ENCODE measurements at places on chromosomes 16 and 17.

- no peak for DNase-seq
These were observed 43.7 kb upstream of the GOSR1 start for GRCh38 chr17:30433514-30433913.

- DNase-seq: no peak
These were observed 152.7 kb upstream of the CDH11 start for GRCh38 chr16:65274566-65274965.

DNA sequence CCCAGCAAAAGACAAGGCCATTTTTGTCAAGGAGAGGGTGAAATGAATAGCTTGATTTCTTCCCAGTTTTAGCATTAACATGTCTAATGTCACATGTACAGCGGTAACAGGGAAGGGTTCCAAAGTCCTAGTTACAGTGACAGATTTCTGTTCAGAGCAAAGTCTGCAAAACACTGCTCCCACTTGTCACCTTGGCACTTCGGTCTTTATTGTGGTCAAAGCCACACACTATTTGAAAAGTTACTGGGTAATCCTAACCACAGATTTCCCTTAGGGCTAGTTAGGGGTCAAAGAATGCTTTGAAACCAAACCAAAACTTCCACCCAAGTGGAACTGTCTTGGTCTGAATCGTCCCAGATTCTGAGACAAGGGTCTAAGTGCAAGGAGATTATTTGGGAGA is 455.6 kb downstream of the HS3ST3B1 start:
- no peak for DNase-seq

DNA sequence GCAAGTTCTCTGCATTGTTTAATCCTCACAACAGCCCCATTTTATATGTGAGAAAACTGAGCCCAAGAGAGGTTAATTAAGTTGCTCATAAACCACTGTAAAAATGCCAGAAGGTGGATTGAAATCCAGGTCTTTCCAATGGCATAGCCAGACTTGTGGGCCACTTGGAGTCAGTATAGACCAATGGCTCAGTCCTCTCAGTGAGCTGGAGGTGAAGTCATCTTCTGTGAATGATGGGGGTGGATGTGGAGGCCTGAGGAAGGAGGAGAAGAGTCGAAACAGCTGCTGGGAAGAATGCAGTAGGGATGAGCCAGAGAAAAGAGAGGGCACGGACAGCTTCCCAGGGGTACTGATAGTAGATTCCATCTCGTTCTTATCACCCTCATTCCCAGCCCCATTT is 213.4 kb downstream of the SOX9 start:
- no peak for DNase-seq

DNA sequence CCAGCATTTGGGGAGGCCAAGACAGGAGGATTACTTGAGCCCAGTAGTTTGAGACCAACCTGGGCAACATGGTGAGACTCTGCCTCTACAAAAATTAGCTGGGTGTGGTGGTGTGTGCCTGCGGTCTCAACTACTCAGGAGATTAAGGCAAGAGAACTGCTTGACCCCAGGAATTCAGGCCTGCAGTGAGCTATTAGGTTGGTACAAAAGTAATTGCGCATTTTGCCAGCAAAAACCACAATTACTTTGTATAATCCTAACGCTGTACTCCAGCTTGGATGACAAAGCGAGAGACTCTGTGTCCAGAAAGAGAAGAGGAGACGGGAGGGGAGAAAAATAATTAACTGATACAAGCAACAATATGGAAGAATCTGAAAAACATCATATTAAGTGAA is 32.7 kb downstream of the YWHAE start:
- peak; percentile 14 for DNase-seq

GRCh38 chr16:81548876-81549546 is 104.4 kb downstream of the CMIP start:
- DNase-seq: no peak

DNA sequence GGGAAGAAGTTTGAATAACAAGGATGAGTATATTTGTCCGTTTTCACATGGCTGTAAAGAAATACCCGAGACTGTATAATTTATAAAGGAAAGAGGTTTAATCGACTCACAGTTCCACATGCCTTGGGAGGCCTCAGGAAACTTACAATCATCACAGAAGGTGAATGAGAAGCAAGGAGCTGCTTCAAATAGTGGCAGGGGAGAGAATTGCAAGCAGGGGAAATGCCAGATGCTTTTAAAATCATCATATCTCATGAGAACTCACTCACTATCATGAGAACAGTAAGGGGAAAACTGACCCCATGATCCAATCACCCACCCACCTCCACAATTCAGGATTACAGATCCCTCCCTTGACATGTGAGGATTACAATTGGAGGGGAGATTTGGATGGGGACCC is 212.8 kb upstream of the CDH8 start:
- DNase-seq: no peak

- no peak for DNase-seq
These were observed 69.2 kb upstream of the TBX2 start for GRCh38 chr17:61330174-61331150.

- peak; percentile 54 for DNase-seq
These were observed 114.6 kb upstream of the NOG start for GRCh38 chr17:56478836-56479447.

DNA sequence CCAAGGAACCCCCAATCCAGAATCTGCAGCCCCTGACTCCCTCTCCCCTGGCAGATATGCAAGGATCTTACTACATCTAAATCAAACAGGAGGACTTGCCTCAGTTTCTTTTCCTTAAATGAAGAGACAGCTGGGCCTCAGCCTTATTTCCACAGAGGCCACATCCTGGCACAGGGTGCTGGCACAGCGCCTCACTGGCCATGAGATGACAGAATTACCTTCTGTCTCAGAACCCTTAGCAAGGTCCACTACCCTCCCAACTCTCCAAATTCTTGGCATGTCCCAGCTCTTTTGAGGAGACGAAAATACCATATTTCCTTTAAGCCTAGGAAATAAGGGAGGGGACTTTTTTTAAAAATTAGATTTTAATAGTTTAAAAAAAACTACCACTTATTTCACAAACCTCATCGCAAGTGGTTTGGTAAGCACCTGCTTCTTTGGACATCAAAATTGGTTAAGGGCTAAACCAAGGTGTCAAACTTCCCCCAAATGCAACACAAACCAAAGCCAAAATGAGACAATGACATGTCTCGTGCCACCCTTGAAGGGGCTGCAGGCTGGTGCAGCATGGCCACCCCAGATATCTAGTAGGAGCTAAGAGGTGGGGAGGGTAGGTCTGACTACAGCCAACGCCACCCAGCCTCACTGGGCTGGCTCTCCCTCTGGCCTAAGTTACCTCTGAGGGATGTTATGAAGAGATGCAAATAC is 25.3 kb downstream of the FAM117A start:
- no peak for DNase-seq

DNA sequence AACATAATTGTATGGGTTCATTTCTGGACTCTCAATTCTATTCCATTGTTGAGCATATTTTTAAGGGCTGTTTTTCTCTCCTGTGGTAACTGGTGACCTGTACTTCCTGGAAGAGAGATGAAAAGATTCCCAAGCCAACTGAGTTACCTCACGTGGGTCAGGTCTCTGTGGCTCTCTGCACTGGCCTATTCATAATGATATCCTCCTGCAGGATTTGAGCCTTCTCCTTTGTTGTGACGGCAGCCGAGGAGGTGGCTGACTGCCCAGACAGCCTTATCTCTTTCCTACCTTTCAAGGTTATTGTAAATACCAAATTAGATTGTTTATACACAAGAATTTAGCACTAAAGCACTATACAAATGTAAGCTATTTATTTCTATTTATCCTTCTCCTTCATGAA is 2.7 kb upstream of the ACE start:
- DNase-seq: no peak

DNA sequence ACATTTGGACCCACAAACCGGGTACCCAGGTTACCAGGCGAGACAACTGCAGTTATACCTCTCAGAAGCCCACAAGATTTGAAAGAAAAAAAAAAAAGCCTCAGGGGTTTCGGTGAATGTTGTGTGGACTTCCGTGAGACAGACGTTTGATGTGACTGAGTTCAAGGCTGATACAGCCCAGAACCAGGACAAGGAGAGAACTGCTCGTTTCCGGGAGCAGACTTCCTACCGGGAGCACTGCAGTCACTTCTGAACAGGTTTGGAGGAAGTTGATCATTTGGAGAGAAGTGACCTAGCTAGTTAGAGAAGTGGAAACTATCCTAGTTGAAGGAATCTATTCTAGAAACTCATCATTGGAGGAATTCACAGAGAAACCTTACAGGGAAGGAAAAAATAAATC is 847 bp downstream of the CKLF start:
- no peak for DNase-seq

- peak; percentile 59 for DNase-seq
These were observed 27.1 kb downstream of the ARHGAP23 start for GRCh38 chr17:38455288-38455915.

GRCh38 chr16:8109510-8110369 is 480.6 kb downstream of the TMEM114 start:
- DNase-seq: no peak

DNA sequence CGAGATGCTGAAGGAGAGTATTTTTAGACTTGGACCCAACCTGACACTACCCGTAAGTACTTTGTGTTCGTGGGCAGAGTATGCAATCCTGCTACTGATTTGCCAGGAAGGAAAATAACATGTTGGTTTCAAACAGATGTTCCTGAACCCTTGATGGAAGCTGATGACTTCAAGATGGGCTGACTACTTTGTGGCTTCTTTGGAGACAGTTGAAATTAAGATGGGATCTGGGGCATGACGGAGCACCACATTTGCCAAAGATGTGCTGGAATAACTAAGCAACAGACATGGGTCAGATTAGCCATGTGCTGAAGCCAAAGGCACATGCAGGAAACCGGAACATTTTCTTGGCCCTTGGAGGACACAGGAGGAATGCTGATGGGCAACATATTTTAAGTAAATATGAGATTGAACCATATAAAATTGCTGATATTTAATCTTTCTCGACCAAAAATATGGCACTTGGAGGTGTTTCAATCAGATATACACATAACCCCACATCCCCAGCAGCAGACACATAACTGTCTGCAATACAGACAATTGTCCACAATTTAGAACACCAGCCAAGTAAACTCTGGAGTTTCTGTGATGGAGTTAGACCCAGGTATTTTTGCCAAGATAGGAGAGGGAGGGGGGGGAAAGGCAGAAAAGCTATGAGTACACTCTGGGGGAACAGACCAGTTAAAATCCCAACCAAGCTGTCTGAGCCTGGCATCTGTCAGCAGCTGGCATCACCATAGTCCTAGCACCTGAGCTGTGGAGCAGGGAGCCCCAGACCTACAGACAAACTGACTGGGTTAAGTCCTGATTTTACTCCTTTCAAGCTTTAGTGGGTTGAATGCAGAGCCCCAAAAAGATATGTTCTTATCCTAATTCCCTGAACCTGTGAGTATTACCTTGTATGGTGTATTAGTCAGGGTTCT is 329.4 kb upstream of the CDH5 start:
- no peak for DNase-seq

- DNase-seq: no peak
These were observed 12.3 kb upstream of the PITPNA start for GRCh38 chr17:1574697-1575471.

GRCh38 chr17:79953335-79953734 is 82.3 kb downstream of the TBC1D16 start:
- no peak for DNase-seq
